ENCODE measurements at places on chromosomes 6 and 20.

GRCh38 chr6:132289756-132290155 is 111.5 kb downstream of the MOXD1 start:
- DNase-seq, result no peak

DNA sequence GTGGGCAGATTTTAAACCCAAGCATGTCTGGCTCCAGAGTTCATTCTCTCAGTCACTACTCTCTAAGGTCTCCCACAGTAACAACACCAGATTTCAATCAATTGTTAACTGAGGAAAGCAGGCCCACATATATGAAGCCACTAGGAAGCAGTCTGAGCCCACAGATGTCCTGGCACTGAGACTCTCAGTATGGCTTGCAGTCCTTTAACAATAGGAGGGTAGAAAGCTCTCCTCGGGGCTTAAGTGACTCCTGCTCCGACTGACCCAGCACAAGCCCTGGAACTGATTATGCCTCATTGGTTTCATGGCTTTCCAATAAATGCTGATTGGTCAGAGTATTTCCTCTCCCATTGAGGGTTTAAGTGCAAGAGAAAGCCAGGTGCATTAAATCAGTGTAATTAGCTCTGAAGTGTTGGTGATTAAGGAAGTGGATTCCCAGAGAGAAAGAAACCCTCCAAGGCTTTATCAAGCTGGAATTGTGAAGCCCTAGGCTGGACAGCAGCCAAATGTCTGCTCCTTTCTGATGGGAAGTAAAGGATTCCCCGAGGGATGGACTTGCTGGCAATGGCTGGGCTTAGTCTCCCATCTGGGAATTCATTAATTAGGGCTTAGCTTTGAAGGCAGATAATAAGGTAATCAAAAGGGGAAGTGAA is 76.6 kb upstream of the PROKR2 start:
- no peak for DNase-seq

DNA sequence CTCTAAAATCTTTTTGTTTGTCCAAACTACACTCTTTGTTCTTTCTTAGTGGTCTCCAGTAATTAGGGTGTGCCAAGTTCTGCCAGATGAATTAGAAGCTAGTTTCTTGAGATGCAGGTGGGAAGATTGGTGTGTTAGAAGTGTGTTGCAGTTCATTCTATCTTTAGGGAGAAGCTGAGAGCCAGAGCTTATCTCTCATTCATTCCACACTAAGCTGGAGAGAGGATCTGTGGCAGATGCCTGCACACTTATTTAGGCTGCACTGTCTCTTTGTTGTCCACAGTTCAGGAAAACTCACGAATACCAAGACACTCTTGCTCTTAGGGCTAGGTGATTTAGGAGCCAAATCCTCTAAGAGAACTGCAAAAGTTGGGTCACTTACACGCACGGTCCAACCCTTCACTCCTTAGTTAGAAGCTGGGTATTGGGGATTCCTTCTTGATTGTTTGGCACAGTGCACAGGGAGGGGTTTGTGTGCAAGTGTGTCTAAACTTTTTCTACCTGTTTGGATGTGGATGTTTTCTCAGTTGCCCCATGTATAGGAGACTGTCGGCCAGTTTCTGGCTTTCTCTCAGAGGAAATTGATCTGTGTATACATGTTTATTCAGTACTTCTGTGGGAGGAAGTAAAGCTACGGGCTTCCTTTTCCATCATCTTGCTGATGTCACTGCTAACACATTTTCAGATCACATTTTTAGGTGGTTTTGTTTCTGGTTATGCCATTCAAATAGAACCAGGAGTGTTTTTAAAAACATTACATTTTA is 49.5 kb downstream of the SMAP1 start:
- no peak for DNase-seq

GRCh38 chr6:28597924-28598722 is 72.4 kb downstream of the GPX5 start:
- DNase-seq, result no peak

DNA sequence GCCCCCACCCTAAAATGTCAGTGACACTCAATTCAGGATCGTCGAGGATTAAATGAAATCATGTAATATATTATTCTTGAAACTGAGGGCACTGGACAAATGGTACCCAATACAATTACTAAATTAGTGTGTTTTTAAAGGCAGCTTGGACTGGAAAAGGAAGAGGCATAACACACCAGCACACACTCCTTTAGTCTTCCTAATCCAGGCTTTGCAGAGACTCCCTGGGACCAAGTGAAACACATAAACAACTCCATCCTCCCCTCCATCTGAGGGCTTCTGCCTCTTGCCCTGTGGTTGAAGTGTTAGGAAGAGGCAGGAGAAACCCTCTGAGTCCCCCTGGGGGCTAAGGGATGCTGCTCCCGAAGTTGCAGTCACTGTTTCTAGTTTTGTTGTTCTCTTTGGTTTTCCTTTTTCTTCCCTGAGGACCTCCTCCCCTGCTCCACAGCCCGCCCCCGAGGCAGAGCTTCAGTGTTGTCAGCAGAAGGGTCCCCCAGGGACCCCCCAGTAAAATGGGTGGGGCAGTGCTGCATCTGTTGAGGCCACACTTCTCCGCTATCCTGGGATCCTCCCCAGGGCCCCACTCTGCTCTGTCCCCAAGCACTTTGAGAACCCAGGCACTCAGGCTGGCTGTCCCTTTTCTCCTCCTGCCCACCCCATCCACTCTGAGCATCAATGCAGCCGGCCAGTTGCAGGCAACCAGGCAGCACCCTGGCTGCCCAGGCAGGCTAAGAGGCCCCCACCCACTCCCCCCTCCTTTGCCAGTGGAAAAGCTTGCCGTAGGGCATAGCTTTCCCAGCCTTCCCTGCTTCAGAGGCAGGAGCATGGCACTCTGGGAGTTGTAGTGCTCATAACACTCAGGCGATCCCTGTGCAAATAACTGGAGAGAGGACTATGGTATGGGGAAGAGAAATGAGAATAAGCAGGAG is 5.9 kb downstream of the TMEM63B start:
- no peak for DNase-seq

GRCh38 chr20:17480696-17481095 is 50.5 kb downstream of the BFSP1 start:
- no peak for DNase-seq

- DNase-seq, result no peak
Observed at GRCh38 chr6:109262261-109262660, 120.0 kb downstream of the CD164 start.

- DNase-seq, result no peak
Observed at GRCh38 chr20:50595433-50595895, 85.3 kb downstream of the PTPN1 start.

GRCh38 chr6:34867484-34867883 is 20.4 kb downstream of the TAF11 start:
- no peak for DNase-seq

- DNase-seq, result no peak
Observed at GRCh38 chr6:43869079-43869710, 99.2 kb downstream of the VEGFA start.

DNA sequence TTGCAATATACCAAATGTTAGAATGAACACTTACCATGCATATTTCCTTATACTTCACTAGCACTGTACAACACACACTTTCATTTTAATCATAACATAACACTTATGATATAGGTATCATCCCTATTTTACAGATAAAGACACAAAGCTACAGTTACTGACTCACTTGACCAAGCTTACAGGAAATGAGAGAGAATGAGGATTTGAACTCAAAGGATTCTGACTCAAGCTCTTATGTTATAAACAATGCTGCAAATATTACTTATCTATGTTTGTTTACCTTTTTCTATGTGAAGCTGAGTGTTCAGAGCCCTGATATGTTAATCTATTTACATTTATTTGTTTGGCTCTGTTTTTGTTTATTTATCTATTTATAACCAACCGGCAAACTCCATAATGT is 245.4 kb downstream of the PTPRK start:
- no peak for DNase-seq

GRCh38 chr6:167698540-167698939 is 128.2 kb upstream of the AFDN start:
- no peak for DNase-seq

DNA sequence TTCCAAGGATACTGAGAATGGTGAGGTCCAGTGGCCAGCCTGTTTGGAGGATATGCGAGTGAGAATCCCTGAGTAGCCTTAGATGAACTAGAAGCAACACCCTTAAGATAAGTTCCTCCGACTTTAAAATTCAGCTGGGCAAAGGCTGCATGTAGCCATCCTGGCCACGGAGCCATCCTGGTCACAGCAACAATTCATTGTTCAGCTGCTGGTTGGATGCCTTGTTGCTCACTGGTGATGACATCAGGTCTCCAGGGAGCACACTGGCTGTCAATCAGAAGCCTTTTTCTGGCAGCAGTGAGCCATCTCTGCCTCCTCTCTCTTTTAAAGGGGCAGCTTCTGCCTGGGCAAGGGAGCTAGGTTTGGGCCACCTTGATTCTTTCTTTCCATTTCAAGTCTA is 22.4 kb upstream of the RIMS4 start:
- DNase-seq, result no peak

DNA sequence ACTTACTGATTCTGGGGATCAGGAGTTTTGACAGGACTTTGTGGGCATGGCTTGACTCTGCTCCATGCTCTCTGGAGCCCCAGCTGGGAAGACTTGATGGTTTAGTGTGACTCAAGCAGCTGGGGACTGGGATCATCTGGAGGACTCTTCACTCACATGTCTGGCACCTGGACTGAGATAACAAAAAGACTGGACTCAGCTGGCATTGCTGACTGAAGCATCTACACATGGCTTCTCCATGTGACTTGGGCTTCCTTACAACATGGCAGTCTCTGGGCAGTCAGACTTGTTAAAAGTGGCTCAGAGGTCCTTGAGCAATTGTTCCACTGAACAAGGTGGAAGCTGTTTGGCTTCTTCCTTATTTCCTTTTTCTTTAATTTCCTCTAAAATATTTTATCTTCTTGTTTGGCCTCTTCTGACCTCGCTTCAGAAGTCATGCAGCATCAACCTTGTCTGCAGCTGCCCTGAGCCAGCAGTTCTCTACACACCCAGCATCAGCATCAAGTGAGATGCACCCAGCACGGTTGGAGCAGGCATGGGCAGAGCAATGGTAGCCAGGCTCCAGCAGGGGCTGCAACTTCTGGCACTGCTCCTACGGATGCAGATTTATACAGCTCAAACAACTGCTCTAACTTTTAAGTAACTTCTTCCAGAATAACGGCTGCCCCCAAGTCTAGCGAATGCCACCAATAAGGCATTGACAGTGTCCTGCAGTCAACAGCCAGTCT is 5.6 kb upstream of the HM13 start:
- DNase-seq, result no peak

DNA sequence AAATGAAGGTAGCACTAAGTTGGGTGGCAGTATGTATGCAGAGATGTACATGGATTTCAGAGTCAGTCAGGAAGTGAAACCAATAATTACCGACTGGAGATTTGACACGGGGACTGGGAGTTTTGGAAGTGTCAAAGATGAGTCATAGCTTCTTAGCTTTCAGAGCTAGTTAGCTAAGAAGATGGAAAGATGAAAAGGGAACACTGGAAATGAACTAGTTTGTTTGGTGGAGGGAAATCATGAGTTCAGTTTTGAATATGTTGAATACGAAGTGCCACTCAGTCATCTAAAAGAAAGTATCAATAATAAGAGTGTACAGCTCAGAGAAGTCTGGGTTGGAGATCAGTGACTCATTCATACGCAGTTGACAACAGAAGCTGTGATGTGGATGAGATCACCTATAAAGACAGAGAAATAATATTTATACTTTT is 7.5 kb downstream of the ESF1 start:
- DNase-seq, result no peak

DNA sequence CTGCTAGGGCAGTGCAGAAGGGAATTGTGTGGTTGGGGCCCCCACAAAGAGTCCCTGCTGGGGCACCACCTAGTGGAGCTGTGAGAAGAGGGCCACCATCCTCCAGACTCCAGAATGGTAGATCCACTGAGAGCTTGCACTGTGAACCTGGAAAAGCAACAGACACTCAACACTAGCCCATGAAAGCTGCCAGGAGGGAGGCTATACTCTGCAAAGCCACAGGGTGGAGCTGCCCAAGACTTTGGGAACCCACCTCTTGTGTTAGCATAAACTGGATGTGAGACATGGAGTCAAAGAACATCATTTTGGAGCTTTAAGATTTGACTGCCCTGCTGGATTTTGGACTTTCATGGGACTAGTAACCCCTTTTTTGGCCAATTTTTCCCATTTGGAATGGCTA is 328.4 kb upstream of the KHDRBS2 start:
- no peak for DNase-seq

- DNase-seq, result no peak
Observed at GRCh38 chr20:52953020-52953419, 19.1 kb upstream of the TSHZ2 start.

GRCh38 chr20:10314198-10314597 is 95.6 kb downstream of the SNAP25 start:
- no peak for DNase-seq

DNA sequence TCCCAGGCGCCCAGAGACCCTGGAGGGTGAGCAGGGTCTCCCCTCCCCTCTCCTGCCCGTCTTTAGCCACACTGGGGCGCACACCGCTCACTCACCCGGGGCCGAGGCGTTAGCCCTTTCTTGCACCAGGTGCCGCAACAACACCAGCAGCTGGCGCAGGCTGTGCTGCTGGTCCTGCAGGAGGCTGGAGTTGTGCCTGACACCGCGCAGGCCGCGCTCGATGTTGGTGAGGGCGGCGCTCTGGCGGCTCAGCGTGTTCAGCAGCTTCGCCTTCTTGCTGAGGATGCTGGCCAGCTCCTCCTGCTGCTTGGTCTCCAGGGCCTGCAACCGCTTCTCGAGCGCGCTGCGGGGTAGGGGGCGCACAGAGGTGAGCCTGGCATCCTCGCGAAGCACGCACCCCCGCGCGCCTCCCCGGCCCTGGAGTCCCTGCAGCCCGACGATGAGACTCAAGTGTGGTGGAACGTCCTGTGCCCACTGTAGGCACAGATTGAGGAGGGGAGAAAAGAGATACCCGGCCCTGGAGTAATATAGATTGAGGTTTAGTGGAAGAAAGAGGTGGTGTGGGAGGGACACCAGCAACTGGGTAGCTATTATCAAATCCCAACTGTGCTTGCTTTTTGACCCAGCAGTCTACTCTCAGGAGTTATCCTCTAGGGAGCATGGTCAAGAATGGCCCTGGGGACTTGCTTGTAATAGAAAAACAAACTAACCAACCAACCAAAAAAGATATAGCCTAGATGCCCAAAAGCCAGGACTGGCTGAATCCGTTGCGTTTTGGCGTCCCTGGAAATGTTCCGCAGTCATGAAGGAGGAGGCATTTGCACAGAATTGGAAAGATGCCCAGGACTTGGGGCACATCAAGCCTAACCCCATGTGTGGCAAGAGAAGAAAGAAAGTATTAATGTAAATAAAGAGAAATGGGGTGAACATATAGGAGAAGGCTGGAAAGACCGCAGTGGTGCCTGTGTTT is 30.9 kb downstream of the ANGPT4 start:
- DNase-seq, result peak; percentile 67

- DNase-seq, result peak; percentile 15
Observed at GRCh38 chr6:27772261-27773001, 139.8 kb downstream of the OR2B2 start.

GRCh38 chr6:168838037-168838399 is 397.0 kb downstream of the SMOC2 start:
- no peak for DNase-seq
